Posterior vena cava (tissue), 2 donors: ENCODE measurements at places on chromosomes 7 and 10. TPM values are rescaled to one million over a fixed set of nuclear protein-coding genes. Genes with fewer than 3 reads are reported as not detected.

The IFIT2 gene
- total RNA-seq: 6.1 TPM

The ST8SIA6 gene
- total RNA-seq: 4.5 TPM

GRCh38 chr7:139791316-139791715 lies 13.5 kb upstream of the HIPK2 start:
- DNase-seq: no peak

GRCh38 chr7:143217806-143218205 lies 4.0 kb upstream of the TAS2R40 start:
- no peak for DNase-seq

DNA sequence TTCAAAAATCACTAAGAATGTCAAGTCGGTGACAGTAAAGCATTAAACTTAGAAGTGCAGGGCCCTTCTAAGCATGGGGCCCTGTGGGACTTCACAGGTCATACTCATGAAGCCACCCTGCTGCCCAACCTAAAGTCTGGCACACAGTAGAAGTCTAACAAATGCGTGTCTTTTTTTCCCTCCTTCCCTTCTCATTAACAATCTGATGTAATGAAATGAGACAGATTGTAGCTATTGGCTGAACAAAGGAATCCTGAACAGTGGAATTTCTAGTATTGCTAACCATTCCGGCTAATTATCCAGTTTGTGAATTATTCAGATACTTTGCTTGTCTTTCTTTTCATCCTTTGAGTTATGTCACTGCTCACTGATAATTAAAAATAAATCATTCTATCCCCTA lies 369.9 kb downstream of the WDR11 start:
- DNase-seq: no peak
